ENCODE measurements at places on chromosomes 3 and 15. TPM values are rescaled to one million over a fixed set of nuclear protein-coding genes. Genes with fewer than 3 reads are reported as not detected.

HIGD2B gene
- total RNA-seq, result 0.47 TPM

CCDC9B gene
- total RNA-seq, result 1.6 TPM

TBCCD1 gene
- 37.1 TPM for total RNA-seq

TERC gene
- 102 TPM for total RNA-seq

ZPLD1 gene
- not detected for total RNA-seq

CAV3 gene
- not detected for total RNA-seq

DNA sequence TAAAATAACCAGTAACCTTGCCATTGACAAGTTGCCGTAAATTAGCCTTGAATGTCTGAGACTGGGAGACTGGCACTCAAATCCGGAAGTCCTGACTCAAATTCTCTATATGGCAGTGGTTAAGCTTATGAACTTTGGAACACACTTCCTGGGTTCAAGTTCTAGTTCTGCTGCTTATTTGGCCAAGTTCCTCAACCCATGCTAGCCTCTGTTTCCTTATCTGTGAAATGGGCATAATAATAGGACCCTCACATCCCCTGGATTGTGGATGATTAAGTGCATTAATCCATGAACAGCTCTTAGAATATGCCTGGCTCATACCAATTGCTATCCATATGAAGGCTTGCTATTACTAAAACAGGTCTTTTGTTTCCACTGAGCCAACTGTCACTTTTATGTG is 311.5 kb downstream of the EDEM1 start:
- DNase-seq, result no peak

DNA sequence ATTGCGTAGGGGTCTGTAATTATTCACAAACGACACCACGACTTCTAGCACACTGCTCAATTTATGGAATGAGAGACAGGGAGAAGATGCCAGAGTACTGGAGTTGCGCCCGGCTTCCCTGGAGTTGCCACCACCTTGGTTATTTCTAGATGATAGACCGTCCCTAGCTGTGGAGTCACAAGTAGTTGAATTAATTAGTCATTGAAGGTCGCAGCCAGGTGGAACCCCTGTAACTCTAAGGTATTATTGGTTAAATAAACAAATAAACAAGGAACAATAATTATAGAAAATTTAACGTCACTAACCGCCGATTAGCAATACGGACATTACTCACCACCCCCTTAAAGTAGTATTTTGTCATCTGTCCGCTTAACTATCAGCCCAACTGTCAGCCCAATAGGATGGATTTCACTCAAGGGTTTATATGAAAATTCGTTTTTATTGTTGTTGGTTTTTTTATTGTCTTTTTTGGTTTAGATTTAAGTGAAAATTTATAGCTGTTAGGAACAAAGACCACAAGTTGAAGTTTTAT is 911 bp upstream of the AZI2 start:
- DNase-seq, result no peak

- DNase-seq, result no peak
Observed at GRCh38 chr15:60397772-60398445, at the start of gene ANXA2. Gene ANXA2, minus strand, starts transcription at chr15:60397986. Its CDS starts 11,911 bp downstream, at chr15:60386075.

DNA sequence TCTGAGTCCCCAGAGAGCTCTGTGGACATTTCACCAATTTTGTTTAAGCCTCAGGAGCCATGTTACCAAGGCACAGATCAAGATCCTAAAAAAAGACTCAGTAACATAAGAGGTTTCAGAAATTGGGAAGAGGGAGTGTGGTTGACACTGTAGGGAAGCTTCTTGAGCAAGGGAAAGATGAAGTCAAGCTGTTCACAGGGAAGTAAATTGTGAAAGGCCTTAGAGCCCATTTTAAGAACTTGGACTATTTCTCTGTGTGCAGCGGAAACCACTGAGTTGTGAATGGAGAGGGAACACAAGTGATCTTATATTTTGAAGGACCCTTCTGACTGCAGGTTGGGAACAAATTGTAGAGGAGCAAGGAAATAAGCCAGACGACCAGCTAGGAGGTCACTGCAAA is 18.7 kb downstream of the BCL2A1 start:
- DNase-seq, result no peak

GRCh38 chr3:173793963-173794362 is 396.4 kb downstream of the NLGN1 start:
- DNase-seq, result no peak

DNA sequence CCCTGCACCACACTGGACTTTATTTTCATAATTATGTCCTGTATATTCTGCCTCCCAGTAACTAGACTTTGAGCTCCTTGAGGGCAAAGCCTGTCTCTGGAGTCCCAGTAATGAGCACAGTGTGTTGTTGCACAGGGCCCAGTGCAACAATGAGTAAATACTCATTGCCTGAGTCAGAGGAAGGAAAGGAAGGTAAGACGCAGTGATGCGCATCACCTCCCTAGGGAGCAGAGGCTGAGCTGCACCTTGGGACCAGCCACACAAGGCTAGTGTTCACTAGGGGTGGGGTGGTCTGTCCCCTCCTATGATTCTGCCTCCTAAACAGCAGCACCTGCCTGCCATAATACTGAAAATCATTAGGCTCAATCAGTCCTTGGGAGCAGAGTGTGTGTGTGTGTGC is 86.6 kb upstream of the ADAMTSL3 start:
- no peak for DNase-seq

DNA sequence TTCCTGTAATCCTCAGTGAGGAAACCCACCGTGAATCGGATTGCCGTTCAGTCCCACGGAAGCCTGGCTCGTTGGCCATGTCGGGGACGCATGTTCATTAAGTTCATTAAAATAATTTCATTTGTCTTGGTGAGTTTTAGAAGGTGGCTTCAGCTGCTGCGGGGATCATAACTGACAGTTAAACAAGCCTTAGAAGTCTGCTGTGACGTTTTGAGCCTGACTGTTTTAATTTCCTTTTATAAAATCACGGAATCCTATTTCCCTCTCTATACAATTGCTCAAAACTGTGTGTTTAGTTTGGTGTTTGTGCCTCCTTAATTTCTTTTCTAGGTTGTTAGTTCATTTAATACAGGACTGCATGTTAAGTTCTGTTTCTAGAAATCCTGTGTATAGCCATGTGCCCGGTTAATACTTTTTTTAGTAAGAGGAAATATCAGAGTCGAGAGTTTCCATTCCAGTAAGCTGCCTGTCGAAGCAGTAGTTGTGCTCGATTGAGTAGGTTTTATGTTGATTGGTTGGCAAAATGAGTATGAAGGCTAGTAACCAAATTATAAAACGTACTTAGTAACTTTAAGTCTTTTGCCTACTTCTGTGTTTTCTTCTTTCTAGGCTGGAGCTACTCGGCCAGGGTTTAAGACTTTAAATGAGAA is 705 bp downstream of the NIPA2 start:
- no peak for DNase-seq

GRCh38 chr3:48555231-48555948 is 1.2 kb downstream of the PFKFB4 start:
- no peak for DNase-seq

GRCh38 chr15:65414841-65415621 is 7.7 kb downstream of the IGDCC4 start:
- DNase-seq, result no peak

GRCh38 chr3:45489730-45490309 is 101.4 kb downstream of the LARS2 start:
- no peak for DNase-seq

- DNase-seq, result no peak
Observed at GRCh38 chr3:187072102-187072501, 67.2 kb downstream of the RPL39L start.

DNA sequence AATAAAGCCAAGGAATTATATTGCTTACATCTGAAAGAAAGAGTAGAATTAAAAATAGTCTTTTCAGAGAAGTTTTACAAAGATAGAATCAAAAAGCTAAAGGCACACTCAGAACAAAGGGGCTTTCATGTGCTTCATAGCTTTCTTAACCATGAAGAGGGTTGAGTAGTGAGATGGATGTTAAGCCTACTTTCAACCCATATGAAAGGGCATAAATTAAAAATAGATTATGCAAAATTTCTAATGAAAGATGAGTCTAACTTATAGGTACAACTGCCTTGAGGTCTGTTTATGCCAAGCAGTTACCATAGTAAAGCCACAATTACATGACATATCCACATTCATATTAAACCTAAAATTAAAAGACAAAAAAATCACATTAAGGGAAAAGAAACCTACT is 223.3 kb upstream of the ARHGEF26 start:
- DNase-seq, result no peak

GRCh38 chr3:24812116-24812515 is 317.5 kb upstream of the THRB start:
- DNase-seq, result no peak

DNA sequence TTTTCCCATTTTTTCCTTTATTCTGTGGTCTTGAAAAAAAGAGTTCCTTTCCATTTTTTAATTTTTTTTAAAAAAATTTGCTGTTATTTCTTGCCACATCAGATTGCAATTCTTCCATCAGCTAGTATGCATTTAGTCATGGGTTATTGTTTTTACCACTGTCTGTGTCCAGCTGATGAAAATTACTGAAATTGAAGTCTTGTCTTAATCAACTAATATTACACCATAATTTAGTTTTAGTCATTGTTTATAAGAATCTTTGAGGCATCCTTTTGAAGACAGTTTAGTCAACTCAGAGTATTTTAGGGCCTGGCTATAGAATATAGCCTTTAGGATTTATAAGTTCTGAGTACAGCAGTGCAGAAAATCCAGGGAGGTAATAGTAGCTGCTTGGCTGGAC is 172.1 kb downstream of the LRTM1 start:
- no peak for DNase-seq

GRCh38 chr15:99120050-99120777 is 15.3 kb downstream of the SYNM start:
- DNase-seq, result no peak

DNA sequence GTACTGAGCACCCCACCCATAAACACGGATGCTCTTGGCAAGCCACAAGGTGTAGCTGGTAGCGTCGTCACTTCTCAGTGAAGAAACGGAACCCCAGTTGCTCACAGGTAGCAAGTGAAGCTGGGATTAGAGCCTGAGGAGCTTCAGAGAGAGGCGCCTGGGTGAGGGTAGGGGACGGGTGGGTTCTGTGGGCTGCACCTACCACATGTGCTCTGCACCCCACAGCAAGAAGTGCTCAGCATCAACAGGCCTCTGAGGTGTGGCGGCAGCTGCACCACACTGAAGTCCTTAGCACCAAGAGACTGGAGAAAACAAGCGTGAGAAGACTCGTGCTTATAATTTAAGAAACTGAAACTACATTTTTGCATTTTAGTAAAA is 9.8 kb downstream of the MAP6D1 start:
- no peak for DNase-seq

- no peak for DNase-seq
Observed at GRCh38 chr3:172151651-172152649, 112.6 kb downstream of the FNDC3B start.

Data from occipital lobe (tissue), 3 donors.